ENCODE measurements at places on chromosomes 3 and 15.

GRCh38 chr3:187519428-187519890 is 150.7 kb downstream of the SST start:
- DNase-seq, result no peak

DNA sequence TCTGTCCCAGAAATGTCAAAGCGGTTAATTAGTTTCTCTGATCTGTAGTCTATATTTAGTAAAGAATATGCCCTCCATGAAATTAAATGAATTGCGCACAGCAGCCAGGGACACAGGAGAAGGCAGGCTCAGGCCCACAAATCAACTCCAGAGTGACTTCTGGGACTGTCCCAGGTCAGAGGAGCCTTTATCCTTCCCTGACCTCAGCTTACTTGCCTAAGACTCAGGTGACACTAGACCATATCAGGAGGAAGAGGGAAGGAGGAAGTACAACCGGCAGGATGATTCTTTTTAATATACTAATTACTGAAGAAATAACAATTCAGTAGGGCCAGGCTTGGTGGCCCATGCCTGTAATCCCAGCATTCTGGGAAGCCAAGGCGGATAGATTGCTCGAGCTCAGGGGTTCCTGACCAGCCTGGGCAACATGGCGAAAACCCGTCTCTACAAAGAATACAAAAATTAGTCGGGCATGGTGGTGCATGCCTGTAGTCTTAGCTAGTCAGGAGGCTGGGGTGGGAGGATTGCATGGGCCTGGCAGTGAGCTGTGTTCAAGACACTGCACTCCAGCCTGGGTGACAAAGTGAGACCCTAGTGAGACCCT is 1.8 kb upstream of the GPR15 start:
- DNase-seq, result no peak

DNA sequence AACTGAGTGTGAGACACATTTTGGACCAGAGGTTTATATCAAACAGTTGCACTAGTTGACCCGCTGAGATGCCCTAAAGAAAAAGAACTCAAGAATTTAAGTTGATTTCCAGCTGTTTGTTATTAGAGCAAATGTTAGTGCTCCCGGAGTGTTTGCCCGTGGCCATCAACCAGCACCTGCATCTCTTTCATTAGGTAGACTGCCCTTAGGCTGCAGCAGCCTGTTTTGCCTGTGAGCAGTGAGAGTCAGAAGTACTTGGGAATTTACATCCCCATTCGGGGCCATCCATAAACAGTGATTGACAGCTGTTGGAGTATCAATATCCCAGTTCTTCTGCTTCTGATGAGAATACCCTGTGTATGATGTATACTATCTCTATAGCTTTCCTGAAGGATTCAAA is 492.6 kb downstream of the RBMS3 start:
- no peak for DNase-seq

DNA sequence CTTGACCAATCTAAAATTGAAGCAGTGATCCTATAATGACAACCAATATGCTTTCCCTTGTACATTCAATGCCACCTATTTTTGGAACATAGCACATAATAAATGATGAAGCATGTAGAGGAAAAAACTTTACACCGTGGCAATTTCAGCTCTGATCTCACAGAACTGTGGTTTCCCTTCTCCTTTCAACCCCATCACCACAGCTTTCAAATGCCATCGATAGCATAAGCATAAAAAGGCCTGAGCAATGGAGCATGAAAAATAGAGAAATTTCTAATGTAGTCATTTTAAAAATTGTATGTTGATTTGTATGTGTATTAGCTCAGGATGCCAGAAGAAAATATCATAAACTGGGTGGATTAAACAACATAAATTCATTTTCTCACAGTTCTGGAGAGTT is 406.0 kb upstream of the TMCO5A start:
- DNase-seq, result no peak

DNA sequence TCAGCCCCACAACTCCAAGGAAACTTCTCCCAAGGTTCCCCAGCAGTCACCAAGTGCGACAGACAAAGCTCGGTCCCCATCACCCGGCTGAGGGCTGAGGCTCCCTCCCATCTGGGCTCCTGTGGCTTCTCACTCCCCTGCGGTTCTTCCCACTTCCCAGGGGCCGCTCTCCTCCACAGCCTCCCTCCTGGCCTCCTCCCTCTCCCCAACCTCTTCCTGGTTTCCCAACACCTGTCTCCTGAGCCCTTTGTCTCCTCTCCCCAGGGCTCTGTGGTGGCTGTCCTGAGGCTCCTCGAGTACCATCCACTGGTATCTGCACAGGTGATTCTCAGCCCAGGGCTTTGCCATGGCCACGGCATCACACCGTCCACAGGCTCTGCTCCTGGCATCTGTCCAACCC is 113.2 kb upstream of the NSMCE3 start:
- no peak for DNase-seq

DNA sequence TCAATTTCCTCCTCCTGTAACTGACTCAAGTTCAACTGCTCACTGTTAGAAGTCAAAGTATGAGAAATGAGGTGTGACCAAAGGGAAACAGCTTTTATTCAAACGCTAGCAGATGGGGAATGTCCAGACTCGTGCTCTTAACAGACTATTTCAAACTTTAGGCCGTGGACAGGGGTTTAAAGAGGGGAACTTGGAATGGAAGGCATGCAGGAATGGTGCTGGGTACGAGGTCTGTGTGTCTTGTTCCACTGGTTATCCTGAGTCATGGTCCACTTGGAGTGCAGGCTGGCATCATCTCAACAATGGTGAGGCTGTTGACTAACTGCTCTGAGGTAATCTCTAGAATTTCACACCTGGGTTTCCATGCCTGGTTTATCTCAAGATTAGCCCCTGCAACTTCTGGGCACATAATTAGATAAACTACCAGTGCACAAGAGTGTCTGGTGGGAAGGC is 22.9 kb upstream of the DNAAF4 start:
- no peak for DNase-seq

DNA sequence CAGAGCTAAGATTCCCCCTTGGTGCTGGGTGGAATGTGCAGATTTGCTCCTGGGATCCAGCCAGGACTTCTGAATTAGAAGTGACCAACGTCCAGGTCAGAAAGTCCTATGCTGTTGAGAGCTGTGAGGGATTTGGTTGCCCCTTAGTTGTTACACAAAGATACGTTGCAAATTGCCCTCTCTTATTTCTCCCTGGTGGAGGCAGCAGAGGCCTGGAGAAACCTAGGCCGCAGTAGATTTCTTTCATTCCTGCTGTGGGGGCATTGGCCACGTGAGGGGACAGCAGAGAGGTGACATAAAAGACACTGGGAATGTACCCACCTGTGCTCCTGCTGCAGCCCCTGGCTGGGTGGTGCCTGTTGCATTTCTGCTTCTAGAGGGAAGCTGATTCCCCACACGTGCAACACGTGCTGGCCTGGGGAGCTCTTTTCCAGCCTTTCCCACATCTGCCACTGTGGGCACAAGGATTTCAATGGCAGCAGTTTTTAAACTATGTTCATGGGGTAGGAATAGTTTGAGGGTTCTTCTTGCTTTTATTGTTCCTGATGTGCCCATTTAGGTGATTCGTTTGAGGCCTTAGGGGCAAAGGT is 65.7 kb downstream of the SYNM start:
- DNase-seq, result no peak

DNA sequence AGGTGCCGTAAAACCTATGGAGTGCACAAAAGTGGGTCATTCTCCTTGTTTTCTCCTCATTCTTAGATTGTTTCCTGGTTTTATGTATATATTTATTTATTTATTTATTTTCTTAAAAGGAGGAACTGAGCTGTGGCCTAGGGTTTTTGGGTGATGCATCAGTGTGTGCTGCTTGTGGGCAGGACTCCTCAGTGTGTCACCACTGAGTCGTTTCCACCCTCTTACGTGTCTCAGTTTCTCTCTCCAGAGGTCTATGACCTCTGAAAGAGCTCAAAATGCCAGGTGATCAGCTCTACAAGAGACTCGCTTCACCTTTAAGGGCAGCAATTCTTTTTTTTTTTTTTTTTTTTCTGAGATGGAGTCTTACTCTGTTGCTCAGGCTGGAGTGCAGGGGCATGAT is 72.9 kb downstream of the CD200 start:
- DNase-seq, result no peak

DNA sequence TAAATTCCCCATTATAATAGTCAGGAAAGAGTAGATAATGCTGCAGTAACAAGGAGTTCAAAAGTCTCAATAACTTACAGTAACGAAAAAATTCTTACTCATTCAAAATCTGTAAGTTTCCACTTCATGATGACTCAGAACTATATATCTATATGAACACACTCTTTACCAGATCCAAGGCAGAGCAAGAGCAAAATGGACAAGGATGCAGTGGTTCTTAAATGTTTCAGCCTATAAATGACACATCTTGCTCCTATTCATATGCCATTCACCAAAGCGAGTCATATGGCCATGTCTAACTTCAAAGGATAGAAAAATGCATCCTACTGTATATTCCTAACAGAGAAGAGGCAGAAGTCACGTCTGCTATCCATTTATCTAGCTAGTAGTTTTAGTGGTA is 787.7 kb downstream of the NAALADL2 start:
- no peak for DNase-seq

- DNase-seq, result no peak
These were observed 125.1 kb downstream of the GABRG3 start for GRCh38 chr15:27095886-27096624.

DNA sequence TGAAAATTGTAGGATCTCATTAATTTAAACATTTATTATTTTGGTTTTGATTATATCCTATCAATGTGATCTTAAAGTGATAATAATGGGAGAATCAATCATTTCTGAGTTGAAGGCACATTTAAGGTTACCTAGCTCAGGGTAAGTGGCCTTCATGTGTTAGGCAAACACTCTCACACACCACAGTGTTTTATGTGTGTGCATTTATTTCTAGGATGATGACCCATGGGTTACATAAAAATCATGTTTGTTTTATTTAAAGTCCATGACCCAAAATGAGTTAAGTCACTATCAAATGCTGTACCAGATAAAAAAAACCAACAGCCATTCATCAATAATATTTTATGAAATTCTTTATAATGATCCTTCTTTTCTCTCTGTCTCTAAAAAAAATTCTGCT is 520.8 kb downstream of the GRM7 start:
- DNase-seq, result no peak

DNA sequence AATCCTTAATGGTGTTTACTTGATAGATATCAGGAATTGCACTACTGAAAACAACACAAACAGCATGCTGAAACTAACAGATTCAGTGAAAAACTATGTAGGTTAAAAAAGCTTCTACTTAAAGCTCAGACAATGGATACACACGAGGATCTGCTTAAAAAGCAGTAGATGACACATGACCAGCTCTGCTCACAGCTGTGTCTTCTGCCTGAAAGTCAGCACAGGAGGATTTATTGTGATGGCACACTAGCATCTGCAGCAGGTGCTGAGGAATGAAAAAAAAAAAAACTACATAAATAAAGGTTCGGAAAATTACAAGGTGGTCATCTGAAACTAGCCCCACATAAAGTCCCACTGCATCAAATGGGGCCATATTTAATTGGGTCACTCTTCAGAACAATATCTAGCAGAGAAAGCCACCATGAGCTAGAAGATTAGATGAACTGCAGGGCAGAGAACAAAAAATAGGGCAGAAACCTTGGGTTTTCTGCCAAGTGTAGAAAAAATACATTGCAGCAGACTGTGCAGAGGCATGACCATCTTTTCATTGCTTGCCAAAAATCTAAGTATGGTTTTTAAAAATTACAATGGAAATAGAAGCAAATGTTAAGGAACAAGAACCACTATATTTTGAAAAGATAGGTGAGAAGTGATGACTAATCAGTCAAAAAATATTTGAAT is 13.2 kb upstream of the GOLM2 start:
- no peak for DNase-seq

DNA sequence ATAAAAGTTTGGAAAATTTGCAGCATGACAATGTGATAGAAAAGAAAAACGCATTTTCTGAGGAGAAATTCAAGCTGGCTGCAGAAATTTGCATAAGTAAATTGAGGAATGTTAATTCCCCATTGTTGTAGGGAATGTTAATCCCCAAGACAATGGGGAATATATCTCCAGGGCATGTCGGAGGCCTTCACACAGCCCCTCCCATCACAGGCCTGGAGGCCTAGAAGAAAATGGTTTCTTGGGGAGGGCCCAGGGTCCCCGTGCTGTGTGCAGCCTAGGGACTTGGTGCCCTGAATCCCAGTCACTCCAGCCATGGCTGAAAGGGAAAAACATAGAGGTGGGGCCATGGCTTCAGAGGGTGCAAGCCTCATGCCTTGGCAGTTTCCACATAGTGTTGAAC is 101.1 kb downstream of the BOC start:
- no peak for DNase-seq

DNA sequence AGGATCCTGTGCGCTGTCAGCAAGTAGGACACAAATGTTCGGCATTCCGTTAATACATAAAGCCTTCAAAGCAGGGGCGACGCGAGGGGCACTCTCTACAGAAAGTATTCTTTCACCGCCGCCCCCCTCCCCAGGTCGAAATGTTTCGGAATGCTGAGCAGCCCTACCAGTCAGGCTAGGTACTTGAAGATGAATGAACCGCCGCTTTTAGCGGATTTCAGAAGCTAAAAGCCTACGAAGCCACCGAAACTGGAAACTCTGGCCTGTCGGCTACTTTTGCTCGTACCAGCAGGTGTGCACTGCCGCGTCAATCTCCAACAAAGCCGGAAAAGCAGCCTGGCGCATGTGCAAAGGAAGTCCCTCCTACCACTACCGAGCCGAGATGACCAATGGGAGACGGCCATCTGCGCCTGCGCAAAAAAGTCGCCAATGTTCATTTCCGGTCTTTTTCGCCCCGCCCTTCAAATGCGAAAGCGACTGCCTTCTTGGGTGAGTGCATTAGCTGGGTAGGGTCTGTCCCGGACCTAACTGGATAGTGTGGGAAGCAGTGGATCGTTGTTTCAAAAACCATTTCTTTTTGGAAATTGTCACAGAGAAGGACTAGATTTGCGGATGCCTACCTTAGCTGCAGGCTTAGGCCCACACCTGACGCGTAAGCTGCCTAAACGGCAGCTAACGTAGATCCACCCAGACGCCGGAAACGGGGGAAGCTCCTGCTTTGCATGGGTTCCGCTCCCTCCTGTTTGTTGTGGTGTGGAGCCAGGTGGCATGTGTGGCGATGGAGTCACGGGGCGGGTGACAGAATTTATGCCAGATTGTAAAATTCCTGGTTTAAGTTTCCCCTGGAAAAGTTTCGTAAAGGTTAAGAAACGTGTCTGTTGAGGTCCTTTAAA is at the start of gene WDR5B:
TSS of gene WDR5B (minus strand) at position 301 of the 893 bp plus-strand sequence. CDS start 534 bp downstream, outside the sequence.
- DNase-seq, result peak; percentile 97

DNA sequence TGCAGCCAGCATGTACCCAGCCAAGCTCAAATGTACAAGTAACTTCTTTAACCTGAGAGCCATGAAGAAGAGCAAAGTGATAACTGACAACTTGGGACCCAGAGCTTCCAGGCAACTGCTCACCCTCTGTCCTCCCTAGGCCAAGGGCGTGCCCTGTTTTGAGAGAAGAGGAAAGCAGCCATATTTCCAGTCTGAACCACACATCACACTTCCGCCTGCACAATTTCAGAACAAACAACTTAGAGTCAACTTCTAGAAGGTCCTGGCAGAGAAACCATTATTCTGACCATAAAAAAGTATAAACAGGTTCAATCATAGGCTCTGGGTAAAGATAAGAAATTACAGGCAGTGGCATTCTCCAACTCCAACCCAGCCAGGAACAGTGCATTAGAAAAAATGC is 50.1 kb downstream of the ITGB5 start:
- DNase-seq, result peak; percentile 67
